Gastrocnemius medialis (tissue), 4 donors: ENCODE measurements at places on chromosomes 5 and 9.

- peaks cover 17% of the 10 kb centered on the region for H3K4me1 ChIP-seq
- no peaks in the 10 kb centered on the region for H3K36me3 ChIP-seq
- H3K27ac ChIP-seq: no peak overlapping the region
- no peak overlapping the region for H3K4me3 ChIP-seq
- DNase-seq: no peak
These were observed 74.0 kb downstream of the COL27A1 start for GRCh38 chr9:114229295-114229694.

DNA sequence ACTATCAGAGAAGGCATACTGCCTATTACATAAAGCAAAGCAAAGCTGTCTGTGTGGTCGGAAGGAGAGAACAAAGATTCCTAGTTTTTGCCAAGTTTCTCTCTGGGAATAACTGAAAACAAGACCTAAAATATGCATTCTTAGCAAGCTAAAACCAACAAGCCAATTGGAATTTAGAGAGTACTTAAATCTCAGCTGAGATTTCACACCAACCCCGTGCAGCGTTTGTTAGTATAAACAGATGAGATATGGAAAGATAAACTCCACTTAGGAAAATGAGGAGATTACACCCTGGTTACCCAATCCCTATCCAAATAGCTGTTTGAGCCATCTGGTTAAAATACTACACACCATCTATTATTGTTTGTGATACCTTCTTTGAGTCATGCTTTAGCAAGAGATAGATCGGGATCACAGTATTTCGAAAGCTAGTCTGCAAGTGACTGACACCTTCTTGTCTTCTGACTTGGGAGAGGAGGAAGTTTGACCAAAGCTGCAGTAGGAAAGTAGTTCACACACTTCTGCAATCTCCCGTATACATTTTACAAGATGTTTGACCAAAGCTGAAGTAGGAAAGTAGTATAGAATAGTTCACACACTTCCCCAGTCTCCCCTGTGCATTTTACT, 18.2 kb downstream of the FAF2 start:
- peak overlapping the region; percentile 57 for H3K27ac ChIP-seq
- peaks cover 34% of the 10 kb centered on the region for H3K4me1 ChIP-seq
- H3K4me3 ChIP-seq: no peak overlapping the region

DNA sequence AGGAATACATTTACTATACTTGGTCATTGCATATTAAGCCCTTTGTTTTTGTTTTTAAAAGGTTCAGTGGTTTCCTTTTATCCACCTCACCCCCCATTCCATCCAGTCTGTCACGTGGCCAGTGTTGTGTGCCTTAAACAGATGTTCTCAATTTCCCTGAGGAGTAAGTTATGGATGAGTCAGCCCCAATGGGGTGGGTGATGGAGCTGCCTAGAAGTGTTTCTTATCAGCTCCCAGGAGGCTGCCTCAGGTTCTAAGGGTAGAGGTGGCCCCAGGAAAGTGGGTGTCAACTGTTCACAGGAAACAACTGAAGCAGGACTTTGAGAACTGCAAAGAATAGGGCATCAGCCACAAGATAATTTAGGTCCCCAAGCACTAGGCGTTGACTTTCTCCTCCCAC, 41.1 kb downstream of the ACTBL2 start:
- H3K27me3 ChIP-seq: no peaks in the 10 kb centered on the region
- H3K36me3 ChIP-seq: no peaks in the 10 kb centered on the region
- H3K27ac ChIP-seq: no peak overlapping the region
- no peak for DNase-seq

- H3K36me3 ChIP-seq: no peaks in the 10 kb centered on the region
- H3K27me3 ChIP-seq: no peaks in the 10 kb centered on the region
- H3K27ac ChIP-seq: no peak overlapping the region
- no peak overlapping the region for H3K4me3 ChIP-seq
These were observed 30.0 kb downstream of the DNAJC21 start for GRCh38 chr5:34959323-34959722.

- no peak overlapping the region for H3K27ac ChIP-seq
- no peaks in the 10 kb centered on the region for H3K27me3 ChIP-seq
- H3K4me3 ChIP-seq: no peak overlapping the region
These were observed 237.8 kb downstream of the PAPPA start for GRCh38 chr9:116391306-116391900.

DNA sequence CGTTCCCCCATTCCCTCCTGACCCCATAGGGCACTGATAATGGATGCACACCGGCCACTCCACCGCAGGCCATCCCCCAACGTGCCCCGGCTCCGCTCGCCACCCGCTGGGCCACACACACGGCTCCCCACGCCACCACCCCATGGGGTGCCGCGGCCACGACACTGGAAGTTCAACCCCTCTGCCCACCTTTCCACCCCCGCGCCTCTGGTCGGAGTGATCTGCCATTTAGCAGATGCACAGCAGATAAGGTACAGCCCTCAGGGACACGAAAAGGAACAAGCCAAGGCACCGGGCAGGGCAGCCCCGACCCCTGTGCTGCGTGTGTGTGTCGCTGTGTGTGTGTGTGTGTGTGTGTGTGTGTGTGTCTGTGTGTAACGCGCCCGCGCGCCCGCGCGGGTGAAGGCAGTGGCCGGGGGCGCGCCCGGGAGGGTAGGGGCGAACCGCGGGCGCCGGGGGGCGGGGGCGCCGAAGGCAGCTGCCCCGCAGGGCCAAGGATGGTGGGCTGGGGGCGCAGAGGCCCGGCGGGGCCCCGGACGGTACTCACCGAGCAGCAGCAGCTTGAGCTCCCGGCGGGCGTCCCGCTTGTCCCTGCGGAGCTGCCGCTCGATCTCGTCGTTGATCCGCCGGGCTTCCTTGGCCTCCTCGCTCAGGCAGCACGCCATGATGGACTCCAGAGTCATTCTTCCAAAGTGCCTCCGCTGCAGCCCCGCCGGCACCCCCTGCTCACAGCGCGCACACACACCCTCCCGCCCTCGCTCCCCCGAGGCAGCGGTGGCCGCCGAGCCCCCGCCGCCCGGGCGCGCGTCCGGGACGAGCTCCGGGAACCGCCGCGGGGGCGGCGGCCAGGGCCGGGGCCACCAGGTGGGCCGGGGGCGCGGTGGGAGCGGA, 813 bp downstream of the GNAQ start:
- no peaks in the 10 kb centered on the region for H3K27me3 ChIP-seq
- no peaks in the 10 kb centered on the region for H3K36me3 ChIP-seq
- H3K27ac ChIP-seq: peak overlapping the region; percentile 89
- peaks cover 41% of the 10 kb centered on the region for H3K4me1 ChIP-seq

DNA sequence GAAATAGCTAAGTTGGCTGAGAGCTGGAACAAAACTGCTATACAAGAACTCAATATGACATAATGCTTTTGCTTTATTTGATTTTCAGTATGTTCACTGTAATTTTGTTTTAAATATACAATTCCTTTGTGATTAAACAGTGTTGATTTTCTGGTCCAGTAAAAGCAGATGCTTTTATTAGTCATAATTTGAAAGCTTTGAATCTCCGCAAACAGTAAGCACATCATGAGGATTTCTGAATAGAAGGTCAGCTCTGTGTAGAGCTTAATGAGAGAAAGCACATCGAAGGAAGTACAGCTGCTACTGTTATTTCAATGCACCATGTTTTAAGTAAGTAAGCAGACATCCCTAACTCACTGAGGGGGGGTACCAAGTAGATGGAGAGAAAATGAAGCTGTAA, 701.3 kb upstream of the ACO1 start:
- H3K27me3 ChIP-seq: no peaks in the 10 kb centered on the region
- no peaks in the 10 kb centered on the region for H3K4me1 ChIP-seq
- no peaks in the 10 kb centered on the region for H3K36me3 ChIP-seq
- H3K27ac ChIP-seq: no peak overlapping the region
- DNase-seq: no peak

- H3K4me1 ChIP-seq: no peaks in the 10 kb centered on the region
- DNase-seq: no peak
- H3K27ac ChIP-seq: no peak overlapping the region
- no peaks in the 10 kb centered on the region for H3K27me3 ChIP-seq
- H3K4me3 ChIP-seq: no peak overlapping the region
These were observed 695.1 kb downstream of the NR2F1-AS1 start for GRCh38 chr5:92885950-92886349.

GRCh38 chr5:1503241-1504068, 20.3 kb downstream of the LPCAT1 start:
- H3K36me3 ChIP-seq: no peaks in the 10 kb centered on the region
- no peak overlapping the region for H3K4me3 ChIP-seq
- peaks cover 3% of the 10 kb centered on the region for H3K4me1 ChIP-seq
- no peak overlapping the region for H3K27ac ChIP-seq
